ENCODE measurements at places on chromosomes 11 and 22.
A peak's percentile ranks its signal among the peaks of the same experiment; 100 is the strongest.

GRCh38 chr11:83349296-83349695 is 63.1 kb upstream of the CCDC90B start:
- no peak for DNase-seq

DNA sequence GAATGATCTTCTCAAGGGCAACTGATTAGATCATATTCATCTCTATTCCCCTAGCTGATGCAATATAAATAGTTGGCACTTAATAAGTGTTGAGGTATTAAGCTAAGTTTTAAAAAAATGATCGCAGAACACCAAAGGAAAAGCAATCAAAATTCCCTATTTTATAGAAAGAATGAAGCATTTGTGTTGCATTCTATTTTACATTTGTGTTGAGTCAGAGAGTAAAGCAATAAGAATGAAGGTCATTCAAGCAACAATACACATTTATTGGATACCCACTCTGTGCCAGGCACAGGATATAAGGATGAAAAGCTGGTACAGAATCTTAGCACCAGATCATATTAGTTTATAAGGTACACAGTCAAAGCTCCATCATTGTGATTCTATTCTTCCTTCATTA is 686.4 kb upstream of the CCDC90B start:
- DNase-seq: no peak

GRCh38 chr11:116649268-116649667 is 123.5 kb downstream of the BUD13 start:
- no peak for DNase-seq

DNA sequence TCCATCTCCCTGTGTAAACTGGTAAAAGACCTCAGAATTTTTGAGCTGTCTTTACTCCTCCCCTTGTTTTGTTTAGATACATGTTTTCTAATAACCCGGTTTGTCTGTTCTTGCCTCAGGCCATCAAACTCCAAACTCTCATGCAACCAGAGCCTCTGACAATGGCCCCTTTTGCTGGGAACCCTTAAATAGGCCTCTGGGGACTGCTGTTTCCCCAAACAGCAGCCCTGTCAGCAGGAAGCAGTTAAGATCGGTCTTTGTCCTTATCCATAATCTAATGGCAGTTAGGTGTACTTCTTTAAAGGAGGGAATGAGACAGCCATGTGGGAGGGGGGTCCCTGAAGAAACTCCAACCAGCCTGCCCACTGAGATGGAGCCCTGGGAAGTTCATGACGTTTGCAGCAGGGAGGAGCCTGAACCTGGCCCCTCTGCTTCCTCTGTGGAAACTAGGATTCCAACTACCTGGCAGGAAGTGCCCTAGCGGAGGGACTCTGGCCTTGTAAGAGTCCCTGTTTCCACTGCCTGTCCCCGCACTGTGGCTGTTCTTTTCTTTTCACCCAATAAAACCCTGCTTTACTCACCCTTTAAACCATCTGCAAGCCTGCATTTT is 1354.4 kb downstream of the LRRC4C start:
- no peak for DNase-seq

DNA sequence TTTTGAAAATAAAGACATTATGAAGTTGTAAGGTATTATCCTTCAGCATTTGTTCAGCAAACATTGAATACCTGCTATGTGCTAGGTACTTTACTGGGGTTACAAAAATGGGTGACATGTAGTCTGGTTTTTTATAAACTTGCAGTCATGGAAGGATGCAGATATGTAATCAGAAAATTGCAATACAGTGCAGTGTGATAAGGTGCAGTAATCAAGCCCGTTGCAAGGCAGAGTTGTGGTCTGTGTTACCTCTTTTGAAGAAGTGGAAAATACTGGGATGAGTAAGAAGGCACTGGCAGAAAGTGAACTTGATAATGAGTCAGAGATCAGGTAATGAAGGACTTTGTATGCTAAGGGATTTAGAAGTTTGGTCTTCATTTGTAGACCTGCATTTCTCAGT is 8.1 kb downstream of the FBXO7 start:
- no peak for DNase-seq

DNA sequence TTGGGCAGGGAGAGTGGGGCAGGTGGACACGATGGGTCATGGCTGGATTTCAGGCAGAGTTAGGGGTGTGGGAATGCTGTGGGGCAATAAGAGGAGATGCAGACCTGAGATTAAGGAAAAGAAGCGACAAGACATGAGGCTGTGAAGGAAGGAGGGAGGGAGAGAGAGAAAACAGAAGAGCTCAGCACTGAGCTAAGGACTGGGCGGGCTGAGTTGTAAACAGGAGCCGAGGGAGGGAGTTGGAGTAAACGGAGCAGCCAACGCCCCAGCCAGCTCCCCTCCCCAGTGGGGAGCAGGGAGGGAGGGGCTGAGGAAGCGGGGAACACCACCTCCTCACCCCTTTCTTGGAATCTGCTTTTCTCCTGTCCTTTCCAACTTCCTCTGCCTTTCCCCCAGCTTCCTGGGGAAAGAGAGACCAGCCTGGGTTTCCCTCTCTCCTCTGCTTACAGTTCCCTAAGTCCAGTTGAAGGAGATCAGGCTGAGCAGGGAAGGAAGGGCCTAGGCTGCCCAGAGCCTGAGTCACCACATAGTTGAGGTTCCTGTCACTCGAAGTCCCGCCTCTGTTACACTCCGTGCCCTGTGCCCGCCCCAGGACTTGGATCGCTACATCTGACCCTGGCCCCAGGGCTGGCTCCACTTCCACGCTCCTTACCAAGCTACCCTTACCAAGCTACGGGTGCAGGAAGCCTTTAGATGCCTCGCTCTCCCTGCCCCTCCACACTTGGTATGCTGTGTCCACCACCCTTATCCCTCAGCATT is 6.7 kb upstream of the AHNAK start:
- no peak for DNase-seq

DNA sequence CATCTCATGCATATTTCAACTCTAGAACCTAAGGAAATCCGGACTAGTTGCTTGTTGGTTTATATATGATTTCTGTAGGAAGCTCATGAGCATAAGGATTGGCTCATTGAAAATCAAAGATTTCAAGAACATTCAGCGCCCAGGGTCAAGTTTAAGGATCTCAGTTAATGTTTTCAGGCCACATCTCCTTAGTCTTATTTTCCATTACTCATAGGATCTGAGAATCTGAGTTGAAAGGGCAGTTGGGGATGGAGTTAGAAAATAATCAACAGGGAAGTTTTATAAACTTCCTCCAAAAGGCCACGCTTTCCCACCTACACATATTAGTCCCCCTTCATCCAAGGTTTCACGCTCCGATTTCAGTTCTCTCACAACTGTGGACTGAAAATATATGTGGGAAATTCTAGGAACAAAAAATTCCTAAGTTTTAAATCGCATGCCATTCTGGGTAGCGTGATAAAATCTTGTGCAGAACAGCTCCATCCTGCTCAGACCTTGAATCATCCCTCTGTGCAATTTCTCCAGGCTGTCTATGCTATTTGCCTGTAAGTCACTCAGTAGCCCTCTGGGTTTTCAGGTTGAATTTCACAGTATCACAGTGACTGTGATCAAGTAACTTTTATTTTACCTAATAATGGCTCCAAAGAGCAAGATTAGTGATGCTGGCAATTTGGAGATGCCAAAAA is 160.2 kb downstream of the KIRREL3 start:
- DNase-seq: no peak

DNA sequence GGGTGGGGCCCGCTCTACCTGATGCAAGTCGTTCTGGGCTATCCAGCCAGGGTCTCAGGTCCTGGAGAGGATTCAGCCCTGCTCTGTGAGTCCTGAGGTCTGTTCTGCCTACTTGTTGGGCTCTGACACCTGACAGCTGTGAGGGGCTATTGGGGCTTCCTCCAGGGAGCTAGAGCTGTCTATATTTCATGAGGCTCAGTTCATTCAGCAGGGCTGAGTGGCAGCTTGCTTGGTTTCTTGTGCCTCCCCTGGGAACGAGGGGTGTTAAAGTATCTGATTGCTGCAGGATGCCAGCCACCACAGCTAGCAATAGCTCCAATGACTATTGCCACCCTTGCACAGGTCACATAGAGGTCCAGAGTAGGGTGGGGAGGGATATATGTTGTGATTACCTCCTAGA is 26.7 kb downstream of the INSC start:
- DNase-seq: no peak

GRCh38 chr11:406796-407650 is 7.8 kb downstream of the SIGIRR start:
- peak; percentile 83 for DNase-seq

- DNase-seq: no peak
These were observed 35.6 kb downstream of the AMPD3 start for GRCh38 chr11:10490398-10491241.

DNA sequence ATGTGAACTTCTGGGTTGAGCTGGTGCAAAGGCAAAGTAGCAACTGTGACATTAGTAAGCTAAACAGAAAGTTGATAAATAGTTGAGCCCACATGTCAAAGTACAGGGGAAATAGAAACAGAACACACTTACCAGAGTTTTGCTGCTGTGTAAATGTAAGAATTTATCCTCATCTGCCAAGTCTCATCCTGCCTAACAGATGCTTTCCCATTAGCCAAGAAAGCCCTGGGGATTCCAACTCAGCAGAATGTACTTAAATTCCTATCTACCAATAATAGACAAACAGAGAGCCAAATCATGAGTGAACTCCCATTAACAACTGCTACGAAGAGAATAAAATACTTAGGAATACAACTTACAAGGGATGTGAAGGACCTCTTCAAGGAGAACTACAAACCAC is 7.3 kb upstream of the OR51A2 start:
- no peak for DNase-seq

- DNase-seq: no peak
These were observed 39.0 kb downstream of the FAM83F start for GRCh38 chr22:40033586-40034380.

- DNase-seq: no peak
These were observed 5.9 kb upstream of the PACSIN3 start for GRCh38 chr11:47192111-47192510.

DNA sequence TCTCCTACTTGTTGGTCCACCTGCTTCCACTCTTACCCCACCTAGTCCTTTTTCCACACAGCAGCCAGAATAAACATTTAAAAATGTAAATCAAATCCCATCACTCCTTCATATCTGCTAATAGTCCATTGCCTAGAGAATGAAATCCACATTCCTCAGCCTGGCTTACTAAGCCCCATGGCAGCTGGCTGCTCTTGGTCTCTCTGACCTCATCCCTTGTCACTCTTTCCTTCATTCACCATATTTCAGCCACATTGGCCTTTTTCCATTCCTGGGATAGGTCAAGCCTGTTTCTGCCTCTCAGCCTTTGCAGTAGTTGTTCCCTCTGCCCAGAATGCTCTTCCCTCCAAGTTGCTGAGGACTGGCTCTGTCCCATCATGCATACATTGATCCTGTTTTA is 512.8 kb downstream of the INSC start:
- DNase-seq: no peak

DNA sequence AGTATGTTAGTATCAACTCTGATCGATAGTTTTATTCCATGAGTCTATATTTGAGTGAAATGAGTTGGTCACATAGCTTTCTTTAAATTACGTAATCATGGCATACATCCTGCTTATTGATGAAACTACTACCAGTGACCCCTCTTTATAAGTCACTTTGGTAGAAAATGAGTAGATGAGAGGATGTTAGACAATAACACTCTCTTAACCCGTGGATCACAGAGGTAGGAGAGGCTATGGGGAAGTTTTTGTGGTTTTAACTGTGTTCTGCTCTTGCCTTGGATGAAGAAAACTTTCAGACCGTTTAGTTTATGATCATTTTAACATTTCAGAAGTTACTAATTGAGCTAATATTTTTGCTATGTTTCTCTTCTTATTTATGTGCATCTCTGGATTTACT is 34.0 kb downstream of the TBCEL start:
- no peak for DNase-seq

GRCh38 chr22:28798810-28799605 is 1.4 kb downstream of the XBP1 start:
- DNase-seq: peak; percentile 76

GRCh38 chr11:98940913-98941312 is 79.8 kb upstream of the CNTN5 start:
- no peak for DNase-seq

Data from HuH-7 (cell line).